ENCODE measurements at places on chromosomes 3 and 15. TPM values are rescaled to one million over a fixed set of nuclear protein-coding genes. Genes with fewer than 3 reads are reported as not detected.

ITGA11 gene
- 2.9 TPM for total RNA-seq

TRH gene
- not detected for total RNA-seq

TNIK gene
- 2.2 TPM for total RNA-seq

DUOXA2 gene
- total RNA-seq, result not detected

FBXO40 gene
- total RNA-seq, result not detected

CLSTN2 gene
- total RNA-seq, result 0.06 TPM
